ENCODE measurements at places on chromosomes 3 and 15. TPM values are rescaled to one million over a fixed set of nuclear protein-coding genes. Genes with fewer than 3 reads are reported as not detected.

DNA sequence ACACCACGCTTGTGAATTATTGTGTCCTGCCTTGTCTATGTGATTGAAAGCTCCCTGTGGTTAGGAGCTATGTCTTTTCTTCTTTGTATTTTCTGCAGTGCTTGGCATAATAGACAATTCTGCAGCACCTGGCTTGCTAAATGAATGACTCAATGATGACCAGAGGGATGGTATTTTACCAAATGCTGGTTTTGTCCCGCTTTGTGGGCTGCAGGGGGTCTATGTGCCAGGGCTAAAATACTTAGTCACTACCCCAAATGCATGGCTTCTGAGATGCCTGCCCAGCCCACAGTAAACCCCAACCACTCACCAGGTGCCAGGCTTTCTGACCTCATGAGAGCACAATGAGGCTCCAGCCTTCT lies 50.9 kb downstream of the BOC start:
- no peak for DNase-seq

- peak; percentile 85 for DNase-seq
These were observed 567.2 kb upstream of the TBL1XR1 start for GRCh38 chr3:177764377-177764912.

DNA sequence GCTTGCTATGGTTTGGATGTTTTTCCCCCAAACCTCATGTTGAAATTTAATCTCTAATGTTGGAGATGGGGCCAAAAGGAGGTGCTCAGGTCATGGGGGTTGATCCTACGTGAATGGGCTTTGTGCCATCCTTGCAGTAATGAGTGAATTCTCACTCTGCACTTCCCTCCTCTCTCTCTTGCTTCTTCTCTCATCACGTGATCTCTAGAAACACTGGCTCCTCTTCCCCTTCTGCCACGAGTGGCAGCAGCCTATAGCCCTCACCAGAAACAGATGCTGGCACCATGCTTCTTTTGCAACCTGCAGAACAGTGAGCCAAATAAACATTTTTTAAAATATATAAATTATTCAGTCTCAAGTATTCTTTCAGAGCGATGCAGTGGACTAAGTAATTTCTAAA lies 13.3 kb upstream of the PLSCR1 start:
- DNase-seq, result no peak

- DNase-seq, result no peak
These were observed 100.2 kb downstream of the GHSR start for GRCh38 chr3:172347895-172348679.

- DNase-seq, result no peak
These were observed 86.9 kb upstream of the ATP10A start for GRCh38 chr15:25950014-25950413.

GRCh38 chr3:107024551-107025026 lies 352.6 kb upstream of the CCDC54 start:
- no peak for DNase-seq

DNA sequence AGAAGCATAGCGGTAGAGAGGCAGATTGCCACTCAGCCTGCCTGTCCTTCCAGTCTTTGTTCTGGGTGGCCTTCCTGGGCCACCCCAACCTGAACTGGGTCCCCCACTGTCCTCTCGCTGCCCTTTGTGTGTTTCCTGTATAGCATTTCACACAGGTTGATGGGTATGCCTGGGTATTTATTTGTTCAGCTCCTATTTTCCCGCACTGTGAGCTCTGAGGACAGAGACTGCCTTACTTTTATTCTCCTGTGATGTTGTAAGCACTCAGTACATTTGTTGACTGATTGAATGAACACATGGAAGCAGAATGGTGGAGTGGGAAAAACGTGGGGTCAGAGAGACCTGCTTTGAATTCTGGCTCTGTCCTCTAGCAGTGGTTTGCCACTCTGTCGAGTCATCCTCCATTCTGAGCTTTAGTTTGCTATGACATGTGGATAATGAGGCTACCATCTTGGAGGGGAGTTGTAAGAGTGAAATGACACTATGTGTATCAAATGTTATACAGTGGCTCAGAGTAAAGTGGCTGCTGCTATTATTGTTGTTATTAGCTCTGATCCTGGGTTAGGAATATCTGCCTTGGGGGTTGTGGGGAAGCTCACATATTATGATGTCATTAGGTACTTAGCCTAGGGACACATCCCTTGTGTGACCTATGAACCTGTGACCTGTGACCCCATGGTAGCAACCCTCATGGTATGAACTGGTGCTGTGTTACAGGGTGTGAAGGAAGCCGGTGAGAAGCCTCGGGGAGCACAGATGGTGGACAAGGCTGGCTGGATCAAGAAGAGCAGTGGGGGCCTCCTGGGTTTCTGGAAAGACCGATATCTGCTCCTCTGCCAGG lies 6.4 kb downstream of the PLEKHO2 start:
- no peak for DNase-seq

DNA sequence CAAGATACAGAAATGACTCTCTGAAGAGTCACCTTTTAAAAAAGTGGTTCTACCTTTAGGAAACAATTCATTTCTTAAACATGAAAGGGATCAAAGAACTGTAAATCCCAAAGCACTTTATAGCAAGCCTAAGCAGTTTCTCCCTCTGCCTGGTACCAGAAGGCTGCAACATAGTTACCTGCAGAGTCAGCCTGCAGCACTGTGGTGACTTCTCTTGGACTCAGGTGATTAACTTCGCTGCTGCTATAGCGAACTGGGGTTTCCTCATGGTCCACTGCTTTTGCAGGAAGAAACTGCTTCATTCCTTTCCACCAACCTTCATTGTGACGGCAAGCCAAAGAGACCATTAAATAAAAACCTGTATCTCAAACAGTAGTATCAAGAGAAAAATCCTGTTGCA lies 37.3 kb downstream of the ST3GAL6 start:
- no peak for DNase-seq

- no peak for DNase-seq
These were observed 589.8 kb upstream of the DPPA4 start for GRCh38 chr3:109927161-109927560.

DNA sequence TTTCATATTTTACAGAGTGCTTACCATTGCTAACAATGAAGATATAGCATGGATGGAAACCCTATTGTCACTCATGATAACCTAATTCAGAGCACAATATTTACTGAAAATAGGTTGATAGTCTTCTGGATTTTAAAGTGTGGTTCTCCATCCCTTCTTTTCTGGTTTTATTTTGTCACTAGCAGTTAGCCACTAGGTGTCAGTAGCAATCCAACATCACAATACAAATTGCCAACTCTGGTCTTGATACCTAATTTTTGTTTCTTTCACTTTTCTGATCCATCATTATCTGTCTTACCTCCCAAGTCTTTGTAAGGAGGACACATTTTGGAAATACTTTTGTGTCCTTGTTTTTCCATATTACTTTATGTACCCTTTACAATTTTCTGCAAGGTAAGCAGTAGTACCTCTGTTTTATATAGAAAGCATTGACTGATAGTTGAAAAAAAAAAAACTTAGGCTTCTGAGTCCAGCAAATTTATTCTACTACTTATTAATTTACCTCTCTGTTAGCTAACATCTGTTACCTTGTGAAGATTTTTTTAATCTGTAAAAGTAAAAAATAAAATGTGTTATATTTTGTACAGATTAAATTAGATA lies 28.3 kb upstream of the CRYBG3 start:
- DNase-seq, result peak; percentile 67

- no peak for DNase-seq
These were observed 289.5 kb downstream of the GABRG3 start for GRCh38 chr15:27260523-27260922.

GRCh38 chr3:52848617-52849016 lies 13.8 kb upstream of the MUSTN1 start:
- no peak for DNase-seq

DNA sequence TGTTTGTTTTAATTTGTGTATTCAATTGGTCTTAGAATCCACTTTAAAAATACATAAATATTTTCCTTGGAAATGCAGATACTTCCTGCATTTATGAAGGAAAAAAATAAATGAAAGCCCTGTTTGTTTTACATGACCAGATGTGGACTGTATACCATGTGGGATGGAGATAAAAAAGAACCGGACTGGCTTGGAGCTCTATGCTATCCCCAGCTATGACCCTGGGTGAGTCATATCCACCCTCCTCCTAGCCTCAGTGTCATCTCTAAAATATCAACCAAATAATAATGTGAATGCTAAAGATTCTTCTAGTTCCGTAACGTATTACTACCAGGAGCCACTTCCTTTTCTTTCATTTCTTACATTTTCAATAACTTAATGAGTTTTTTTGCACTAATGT lies 44.5 kb upstream of the PDZRN3 start:
- no peak for DNase-seq

- DNase-seq, result no peak
These were observed 6.3 kb downstream of the BNC1 start for GRCh38 chr15:83278191-83278590.

DNA sequence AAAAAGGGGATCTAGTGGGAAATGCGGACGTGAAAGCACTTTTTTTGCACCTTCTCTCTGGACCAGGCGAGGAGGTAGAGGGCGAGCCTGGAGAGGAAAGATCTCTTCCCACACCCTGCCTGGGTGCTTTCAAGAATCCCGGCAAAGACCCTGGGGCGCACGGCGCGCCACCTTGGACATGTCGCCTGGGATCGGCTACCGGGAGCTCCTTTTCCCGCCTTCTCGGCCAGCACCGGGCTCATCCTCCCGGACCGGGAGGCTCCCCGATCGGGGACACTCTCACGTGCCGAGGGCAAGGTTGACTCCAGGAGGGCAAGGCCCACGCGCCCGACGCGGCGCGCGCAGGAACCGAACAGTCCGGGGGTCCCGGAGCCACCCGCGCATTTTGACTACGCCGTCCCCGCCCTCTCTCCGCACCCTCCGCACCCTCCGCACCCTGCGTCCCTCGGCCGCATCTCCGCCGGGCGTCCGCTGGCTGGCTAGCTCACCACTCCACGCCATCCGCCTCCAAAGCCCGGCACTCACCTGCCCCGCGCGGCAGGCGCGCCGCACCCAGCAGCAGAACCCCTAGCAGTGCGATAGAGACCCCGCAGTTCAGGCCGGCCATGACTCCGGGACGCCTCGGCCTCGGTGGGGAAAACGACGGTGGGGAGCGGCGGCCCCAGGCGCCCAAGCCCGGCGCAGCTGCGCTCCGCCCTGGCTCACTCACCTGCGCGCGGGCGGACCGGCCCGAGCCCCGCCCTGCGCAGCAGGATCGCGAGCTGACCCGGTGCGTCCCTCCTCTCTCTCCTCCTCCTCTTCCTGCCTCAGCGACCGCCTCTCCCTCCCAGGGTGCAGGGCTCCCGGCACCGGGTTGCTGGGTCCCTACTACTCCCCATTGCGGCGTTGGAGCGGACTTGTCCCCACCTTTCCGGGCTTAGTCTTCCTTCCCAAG lies at the start of gene CDCP1:
Gene CDCP1 (minus strand): TSS at position 698 of the 934 bp plus-strand sequence. CDS start 91 bp downstream, at position 607.
- DNase-seq, result no peak

EXD1 gene
- polyA plus RNA-seq, result not detected

BNC1 gene
- polyA plus RNA-seq, result 1.5 TPM

C3orf49 gene
- 0.77 TPM for polyA plus RNA-seq

COLQ gene
- 25.1 TPM for polyA plus RNA-seq

AADAC gene
- not detected for polyA plus RNA-seq

TMEM212 gene
- not detected for polyA plus RNA-seq

AGBL1 gene
- polyA plus RNA-seq, result 21.7 TPM

FBXW12 gene
- not detected for polyA plus RNA-seq

FILIP1L gene
- 101 TPM for polyA plus RNA-seq

GRM2 gene
- 0.34 TPM for polyA plus RNA-seq

Data from muscle of arm (tissue), 14 donors.